GF-D8 (cell line): ENCODE measurements at places on chromosomes 3 and 15.

- DNase-seq, result no peak
Observed at GRCh38 chr3:150594150-150594549, 9.0 kb upstream of the SELENOT start.

- no peak for DNase-seq
Observed at GRCh38 chr3:18135060-18135814, 289.9 kb downstream of the SATB1 start.

- DNase-seq, result no peak
Observed at GRCh38 chr3:111311709-111312235, 230.2 kb upstream of the CD96 start.

GRCh38 chr3:23648326-23648995 lies 157.3 kb upstream of the UBE2E1 start:
- no peak for DNase-seq

- DNase-seq, result no peak
Observed at GRCh38 chr15:64596701-64597476, 136.5 kb downstream of the ZNF609 start.

DNA sequence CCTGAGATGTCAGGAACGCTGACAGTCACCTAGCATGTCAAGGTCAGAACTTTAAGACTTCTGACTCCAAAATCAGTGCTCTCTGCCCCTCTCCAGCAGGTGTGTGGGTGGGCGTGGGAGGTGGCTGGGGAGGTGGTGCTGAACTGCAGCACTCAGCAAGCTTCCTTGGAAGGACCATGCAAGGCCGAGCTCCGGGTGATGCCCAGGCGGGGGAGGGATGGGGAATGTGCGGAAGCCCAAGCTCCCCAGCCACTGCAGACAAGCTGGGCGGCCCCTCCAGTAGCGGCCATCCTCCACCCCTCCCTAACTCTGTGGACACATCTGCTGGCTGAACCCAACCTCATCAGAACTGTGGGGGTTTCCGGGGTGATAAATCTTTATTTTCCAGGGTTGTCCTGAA lies 296.6 kb downstream of the TLE3 start:
- no peak for DNase-seq

- DNase-seq, result no peak
Observed at GRCh38 chr3:11154036-11154952, at the start of gene HRH1. TSS of gene HRH1 (plus strand) at chr3:11154493. CDS start at chr3:11259038, 104,545 bp downstream.

DNA sequence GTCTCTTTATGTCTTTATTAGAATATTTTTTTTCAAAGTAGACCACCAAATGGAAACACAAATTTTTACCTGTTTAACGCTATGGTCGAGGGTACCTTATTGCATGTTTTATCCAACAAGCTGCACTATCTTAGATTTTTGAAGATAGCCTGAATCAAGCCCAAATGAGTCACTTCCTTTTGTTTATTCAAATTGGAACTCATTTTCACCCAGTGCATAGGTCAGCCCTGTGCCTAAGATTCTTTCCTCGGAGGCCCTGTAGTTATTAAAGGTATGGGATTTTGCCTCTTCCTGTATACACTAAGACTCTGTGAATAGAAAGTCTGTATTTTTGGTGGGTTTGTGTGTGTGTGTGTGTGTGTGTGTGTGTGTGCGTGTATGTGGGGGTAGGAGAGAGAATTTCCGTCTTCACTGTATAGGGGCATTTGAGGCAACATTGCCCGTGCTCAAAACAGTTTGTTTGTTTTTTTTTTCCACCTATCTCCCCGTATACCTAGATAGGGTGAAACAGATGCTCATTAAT lies 358.0 kb upstream of the CADM2 start:
- no peak for DNase-seq
